ENCODE measurements at places on chromosomes 11 and 22.
A peak's percentile ranks its signal among the peaks of the same experiment; 100 is the strongest.

DNA sequence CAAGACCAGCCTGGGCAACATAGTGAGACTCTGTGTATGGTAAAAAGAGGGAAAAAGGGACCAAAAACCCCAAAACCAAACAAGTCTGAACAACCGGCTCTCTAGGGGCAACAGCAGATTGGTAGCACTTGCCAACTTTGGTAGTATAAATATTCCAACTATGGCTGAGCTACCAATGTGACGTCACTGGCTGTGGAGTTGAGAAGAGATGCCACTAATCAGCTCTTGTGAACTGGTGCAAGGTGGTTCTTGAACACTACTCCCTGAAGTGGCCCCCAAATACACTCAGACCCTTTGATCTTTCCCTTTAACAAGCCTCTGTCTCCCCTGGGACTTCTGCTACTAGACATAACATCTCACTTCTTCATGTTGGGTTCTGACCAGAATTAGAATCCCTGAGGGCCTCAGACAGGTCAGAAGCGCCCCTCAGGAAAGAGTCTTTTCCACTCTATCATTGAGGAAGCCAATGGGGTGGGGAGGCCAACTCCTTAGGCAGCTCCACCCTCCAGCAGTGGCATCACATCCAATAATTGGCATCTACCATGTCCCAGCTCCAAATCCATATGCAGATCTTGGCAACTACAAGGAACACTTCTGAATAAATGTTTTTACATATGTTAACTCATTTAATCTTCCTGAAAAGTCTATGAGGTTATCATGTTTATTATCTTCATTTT lies 49.2 kb downstream of the RPL27A start:
- no peak for DNase-seq

GRCh38 chr11:7657306-7658025 lies 15.8 kb downstream of the CYB5R2 start:
- DNase-seq, result peak; percentile 77

GRCh38 chr11:119904531-119905035 lies 175.6 kb upstream of the NECTIN1 start:
- DNase-seq, result no peak

DNA sequence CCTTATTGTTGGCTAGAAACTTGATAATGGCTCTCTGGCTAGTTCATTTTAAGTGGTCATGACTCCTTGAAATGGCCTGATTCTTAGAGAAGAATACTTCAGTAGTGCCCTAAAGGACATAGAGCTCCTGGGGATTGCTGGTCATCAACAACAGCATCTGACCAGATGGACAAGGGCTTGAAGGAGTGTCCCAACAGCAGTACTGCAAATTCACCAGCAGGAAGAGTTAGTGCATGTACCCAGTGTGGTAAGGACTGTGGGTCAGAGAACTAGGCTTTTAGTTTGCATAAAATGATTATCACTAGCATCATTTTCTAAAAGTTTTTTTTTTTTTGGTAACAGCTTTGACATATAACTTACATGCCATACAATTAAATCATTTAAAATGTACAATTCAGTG lies 39.5 kb upstream of the CUL5 start:
- DNase-seq, result peak; percentile 3

DNA sequence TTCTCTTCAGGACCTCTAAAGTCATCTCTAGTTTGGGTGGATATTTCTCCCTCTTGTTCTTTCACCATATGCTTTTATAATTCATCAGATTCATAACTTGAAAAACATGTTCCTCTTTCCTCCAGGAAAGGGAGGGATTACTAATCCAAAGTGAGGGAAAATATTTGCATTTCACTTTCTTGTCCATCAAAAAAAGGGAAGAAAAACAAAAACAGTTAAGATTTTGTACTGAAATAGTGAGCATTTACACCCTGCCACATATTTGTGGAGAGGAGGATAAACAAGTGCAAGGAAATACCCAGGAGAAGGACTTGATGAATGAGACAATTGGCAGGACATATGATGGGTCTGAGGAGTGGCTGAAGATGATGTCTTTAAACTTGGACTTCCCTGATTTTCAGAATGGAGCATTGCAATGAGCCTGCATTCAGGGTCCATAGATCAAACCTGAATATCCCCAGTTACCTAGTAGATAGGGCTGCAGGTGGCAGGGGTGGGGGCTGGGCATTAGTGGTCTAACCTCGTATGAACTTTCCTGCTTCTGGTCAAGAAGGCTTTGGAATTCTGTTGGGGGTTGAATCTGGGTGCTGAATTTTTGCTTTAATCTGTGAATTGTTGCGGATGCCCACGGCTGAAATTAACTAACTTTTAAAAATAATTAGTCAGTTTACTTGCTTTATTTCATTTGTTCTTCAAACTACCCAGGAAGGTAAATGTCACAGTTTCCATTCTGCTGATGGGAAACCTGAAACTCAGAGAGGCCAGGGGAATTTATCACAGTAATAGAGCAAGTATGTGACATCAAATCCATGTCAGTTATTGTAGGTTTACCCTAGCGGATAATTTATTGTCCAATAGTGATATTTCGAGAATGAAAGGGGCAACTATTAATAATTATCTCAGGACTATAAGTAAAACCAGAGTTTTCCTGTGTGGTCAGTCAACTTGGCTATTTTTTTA lies 36.9 kb upstream of the TMEM123 start:
- DNase-seq, result no peak

DNA sequence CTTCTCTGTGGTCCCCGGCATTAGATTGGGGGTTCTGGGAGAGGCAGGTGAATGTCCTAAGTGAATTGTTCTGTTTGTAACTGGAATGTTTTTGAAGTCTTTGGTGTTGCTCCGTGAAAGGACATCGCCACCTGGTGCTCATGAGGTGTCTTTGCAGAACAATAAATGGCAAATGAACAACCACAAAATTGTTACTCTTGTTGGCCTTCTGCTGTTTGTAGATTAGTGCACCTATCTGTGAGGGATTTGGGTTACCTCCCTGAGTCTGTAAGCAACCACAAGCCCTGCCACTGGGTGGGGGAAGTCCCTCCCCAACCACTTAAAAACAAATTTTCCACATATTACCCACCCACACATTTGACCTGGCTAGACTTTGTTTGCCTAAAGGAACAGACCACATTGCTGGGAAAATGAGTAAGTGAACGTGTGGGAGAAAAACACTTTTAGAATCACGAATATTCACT lies 4.7 kb downstream of the MPEG1 start:
- peak; percentile 70 for DNase-seq

DNA sequence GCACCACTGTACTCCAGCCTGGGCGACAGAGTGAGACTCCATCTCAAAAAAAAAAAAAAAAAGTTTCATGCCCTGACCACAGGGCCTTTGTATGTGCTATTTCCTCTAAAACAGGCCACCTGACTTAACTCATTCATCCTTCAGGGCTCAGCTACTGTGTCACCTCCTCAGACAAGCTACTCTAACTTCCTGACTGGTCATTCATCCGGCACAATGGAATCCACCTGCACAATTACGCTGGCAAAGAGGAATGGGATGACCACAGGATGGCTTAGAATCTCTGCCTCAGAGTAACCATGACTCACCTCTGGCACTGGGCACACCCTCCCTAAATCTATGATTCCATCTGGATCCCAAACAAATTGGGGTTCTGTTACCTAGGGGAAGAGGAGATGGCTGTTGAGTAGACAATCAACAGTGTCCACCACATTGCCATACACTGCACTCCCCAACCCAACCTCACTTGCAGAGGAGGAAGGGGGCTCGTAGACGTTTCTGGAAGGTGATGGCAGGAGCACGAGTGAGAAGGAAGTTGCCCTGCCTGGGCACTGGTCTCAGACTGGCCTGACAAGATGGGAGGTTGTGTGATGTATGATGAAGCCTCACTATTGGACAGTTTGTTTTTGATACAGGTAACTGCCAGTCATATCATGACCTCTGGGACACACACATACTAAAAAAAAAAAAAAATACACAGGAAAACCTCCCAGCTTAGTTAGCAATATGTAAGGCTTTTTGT lies 22.8 kb upstream of the HMOX1 start:
- DNase-seq, result peak; percentile 54
